ENCODE measurements at places on chromosomes 3 and 15. TPM values are rescaled to one million over a fixed set of nuclear protein-coding genes. Genes with fewer than 3 reads are reported as not detected.

GRCh38 chr3:138949445-138950005 is 2.5 kb downstream of the FOXL2NB start:
- no peak overlapping the region for H3K27ac ChIP-seq
- no peaks in the 10 kb centered on the region for H3K36me3 ChIP-seq
- H3K27me3 ChIP-seq = peaks cover 90% of the 10 kb centered on the region
- no peak for DNase-seq

GRCh38 chr3:113654851-113655250 is 41.6 kb downstream of the USF3 start:
- H3K4me3 ChIP-seq = no peak overlapping the region
- peaks cover 36% of the 10 kb centered on the region for H3K36me3 ChIP-seq
- peak overlapping the region; percentile 32 for H3K27ac ChIP-seq
- no peaks in the 10 kb centered on the region for H3K4me1 ChIP-seq

- H3K4me3 ChIP-seq = no peak overlapping the region
- H3K27me3 ChIP-seq = no peaks in the 10 kb centered on the region
- DNase-seq = no peak
- H3K4me1 ChIP-seq = no peaks in the 10 kb centered on the region
Measured at GRCh38 chr3:96294143-96294542, 520.3 kb upstream of the EPHA6 start.

Gene RFX7
- 14.5 TPM for polyA plus RNA-seq

DNA sequence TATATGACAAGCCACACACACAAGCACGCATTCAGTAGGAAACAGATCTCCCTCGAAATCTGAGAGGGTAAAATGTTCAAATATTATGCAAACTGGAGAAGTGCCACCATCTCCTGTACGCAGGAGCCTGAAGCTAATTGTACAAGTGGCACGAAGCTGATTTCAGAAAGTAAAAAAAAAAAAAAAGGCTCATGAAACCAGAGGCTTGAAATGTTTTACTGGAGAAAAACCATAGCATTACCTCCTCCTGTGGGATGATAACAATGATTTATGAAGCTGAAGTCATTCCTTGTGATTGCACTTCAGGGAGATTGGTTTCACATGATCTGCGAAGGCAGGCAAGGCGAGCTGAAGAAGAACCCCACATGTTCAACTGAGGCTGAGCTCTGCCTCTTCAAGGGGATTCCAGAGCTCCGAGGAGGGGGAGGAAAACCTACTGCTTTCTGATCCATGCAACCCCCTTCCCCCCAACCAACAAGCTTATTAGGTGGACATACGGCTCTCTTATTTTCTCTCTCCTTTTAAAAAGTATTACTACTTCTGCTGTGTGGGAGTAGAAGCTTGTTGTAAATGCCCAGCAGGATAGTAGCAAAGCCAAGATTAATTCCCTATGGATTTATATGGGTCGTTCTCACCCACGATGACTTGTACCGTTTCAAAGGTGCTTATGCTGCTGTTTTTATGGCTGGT is 101.1 kb downstream of the GREM1 start:
- H3K4me1 ChIP-seq = no peaks in the 10 kb centered on the region
- no peak overlapping the region for H3K4me3 ChIP-seq
- no peaks in the 10 kb centered on the region for H3K27me3 ChIP-seq
- H3K36me3 ChIP-seq = no peaks in the 10 kb centered on the region

- peaks cover 98% of the 10 kb centered on the region for H3K27me3 ChIP-seq
- H3K4me1 ChIP-seq = peaks cover 11% of the 10 kb centered on the region
- no peak for DNase-seq
- H3K4me3 ChIP-seq = no peak overlapping the region
- H3K27ac ChIP-seq = no peak overlapping the region
Measured at GRCh38 chr3:138945709-138946662, 951 bp downstream of the FOXL2 start.

Measured in large intestine (tissue), 12 donors.